ENCODE measurements at places on chromosomes 2 and 18. TPM values are rescaled to one million over a fixed set of nuclear protein-coding genes. Genes with fewer than 3 reads are reported as not detected.

The RGPD3 gene
- 0.09 TPM for total RNA-seq

The GORASP2 gene
- 38.5 TPM for total RNA-seq

The IL1RL2 gene
- total RNA-seq: 1.5 TPM

The CD302 gene
- total RNA-seq: 6.1 TPM

The TRIB2 gene
- 13.2 TPM for total RNA-seq

The LBX2 gene
- total RNA-seq: 2.9 TPM

The TM4SF20 gene
- 0.09 TPM for total RNA-seq

The KCMF1 gene
- total RNA-seq: 77.2 TPM

The CHRNA1 gene
- total RNA-seq: 0.14 TPM

The ZC3H15 gene
- 60.2 TPM for total RNA-seq

The HRH4 gene
- under 0.01 TPM for total RNA-seq

The FAM228B gene
- 7.5 TPM for total RNA-seq

The ALPI gene
- total RNA-seq: not detected

The ERBB4 gene
- not detected for total RNA-seq

The OTX1 gene
- total RNA-seq: 0.14 TPM

The ARHGEF4 gene
- 4.8 TPM for total RNA-seq

The GATA6 gene
- total RNA-seq: 28.6 TPM

The SLC19A3 gene
- 2.1 TPM for total RNA-seq

The VAMP5 gene
- 32.8 TPM for total RNA-seq

The KLHL41 gene
- 0.85 TPM for total RNA-seq

The TMEM163 gene
- not detected for total RNA-seq

The CACNB4 gene
- total RNA-seq: 1.1 TPM

All from smooth muscle cell of bladder (primary cell).